Stimulated activated CD4-positive, alpha-beta T cell treated with anti-CD3 and anti-CD28 coated beads, Interleukin-1b, Interleukin-23, amount 100 ng/mL, for 1 hour (primary cell): ENCODE measurements at places on chromosomes 16 and 17.

- no peak for DNase-seq
These were observed 114.9 kb downstream of the IRF8 start for GRCh38 chr16:86013867-86014266.

GRCh38 chr16:53612003-53612402 is 91.7 kb downstream of the RPGRIP1L start:
- no peak for DNase-seq

GRCh38 chr17:59124665-59125064 is 18.0 kb upstream of the TRIM37 start:
- no peak for DNase-seq

DNA sequence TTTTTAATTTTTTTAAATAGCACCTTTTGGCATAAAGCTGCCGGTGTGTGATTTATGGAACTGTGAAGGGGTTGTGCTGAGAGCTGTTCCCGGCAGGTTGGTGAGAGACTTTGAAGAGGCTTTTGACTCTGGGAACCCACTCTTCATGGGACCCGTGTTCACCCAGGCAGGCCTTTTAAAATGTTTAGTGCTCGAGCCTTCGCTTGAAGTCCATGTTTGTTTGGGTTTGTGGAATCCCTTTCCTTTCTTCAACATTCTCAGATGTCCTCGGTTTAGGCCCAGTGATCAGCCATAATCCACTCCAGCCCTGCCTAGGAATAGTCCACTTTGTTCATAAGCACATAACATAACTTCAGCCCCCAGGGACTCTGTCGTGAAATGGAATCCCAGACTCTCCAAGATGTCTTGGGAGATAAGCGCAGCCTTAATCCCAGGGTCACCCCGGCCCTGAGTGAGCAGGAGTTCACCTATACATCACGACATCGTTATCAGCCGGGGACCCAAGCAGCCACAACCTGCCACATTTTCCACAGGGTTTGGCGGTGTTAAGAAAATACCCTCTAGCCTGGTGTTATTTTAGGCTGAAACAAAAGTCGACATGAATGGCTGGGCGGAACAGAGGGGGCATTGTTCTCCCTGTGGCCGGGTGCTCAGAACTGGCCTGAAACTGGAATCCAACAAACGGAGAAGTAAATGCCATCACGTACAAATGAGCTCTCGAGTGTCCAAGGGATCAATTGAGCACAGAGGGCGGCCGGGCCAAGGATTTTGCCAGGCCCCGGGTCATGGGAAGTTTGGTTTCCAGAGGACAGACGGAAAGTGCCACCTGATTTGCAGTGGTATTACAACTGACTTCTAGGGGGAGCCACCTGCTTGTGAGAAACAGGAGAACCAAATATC is 145.7 kb upstream of the IRX3 start:
- no peak for DNase-seq

- DNase-seq = peak; percentile 55
These were observed 40.1 kb downstream of the MYO18A start for GRCh38 chr17:29140051-29140621.

GRCh38 chr17:45999900-46000290 is 845 bp downstream of the STH start:
- no peak for DNase-seq

- DNase-seq = no peak
These were observed 58.4 kb downstream of the ELAC2 start for GRCh38 chr17:12959441-12959840.
